H4 (cell line): ENCODE measurements at places on chromosomes 12 and 14. TPM values are rescaled to one million over a fixed set of nuclear protein-coding genes. Genes with fewer than 3 reads are reported as not detected.

Gene CLEC9A
- total RNA-seq, result not detected in 2 replicates

GRCh38 chr12:63302269-63302940 lies 151.4 kb upstream of the AVPR1A start:
- DNase-seq, result no peak

DNA sequence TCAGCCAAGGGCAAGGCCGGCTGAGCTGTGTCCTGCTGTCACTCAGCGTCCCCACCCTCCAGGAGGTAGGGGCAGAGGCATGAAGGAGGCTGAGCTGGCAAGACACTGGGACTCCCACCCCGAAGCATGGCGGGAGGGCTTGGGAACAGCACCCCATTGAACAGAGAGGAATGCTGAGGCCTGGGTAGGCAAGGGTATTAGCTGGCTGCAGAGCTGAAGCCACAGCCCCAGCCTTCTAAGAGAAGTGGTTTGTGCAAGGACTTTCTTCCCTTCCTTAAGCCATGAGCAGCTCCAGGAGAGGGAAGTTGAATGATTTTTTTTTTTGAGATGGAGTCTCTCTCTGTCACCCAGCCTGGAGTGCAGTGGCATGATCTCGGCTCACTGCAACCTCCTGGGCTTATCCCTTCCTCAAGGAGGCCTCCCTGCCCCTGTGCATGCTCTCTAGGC lies 6.6 kb upstream of the CFAP73 start:
- DNase-seq, result no peak

Gene PLCZ1
- total RNA-seq, result not detected in 2 replicates

Gene SCN8A
- 0.27 and 0.43 TPM in 2 replicates for total RNA-seq

- no peak for DNase-seq
Measured at GRCh38 chr14:75404847-75405246, 23.0 kb upstream of the JDP2 start.

DNA sequence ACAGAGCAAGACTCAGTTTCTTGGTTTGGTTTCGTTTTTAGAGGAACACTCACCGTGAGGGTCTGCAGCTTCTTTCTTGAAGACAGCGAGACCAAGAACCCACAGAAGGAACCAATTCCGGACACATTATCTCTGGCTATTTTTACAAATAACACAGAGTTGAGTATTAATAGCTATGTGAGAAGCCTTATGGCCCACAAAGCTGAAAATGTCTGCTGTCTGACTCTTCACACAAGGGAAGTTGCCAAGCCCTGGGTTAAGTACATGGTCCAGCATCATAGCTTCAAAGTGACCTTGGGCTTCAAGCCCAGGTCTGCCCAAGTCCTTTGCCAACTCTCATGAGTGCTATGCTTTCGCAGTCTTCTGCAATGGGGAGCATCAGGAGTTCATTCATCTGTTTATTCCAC lies 2.6 kb upstream of the LGMN start:
- DNase-seq, result no peak
